ENCODE measurements at places on chromosomes 16 and 17.

GRCh38 chr17:44310609-44311376 lies 2.4 kb downstream of the RUNDC3A start:
- DNase-seq: no peak

- DNase-seq: no peak
These were observed 21.4 kb upstream of the NF1 start for GRCh38 chr17:31073411-31073810.

- no peak for DNase-seq
These were observed 144.0 kb downstream of the SOX9 start for GRCh38 chr17:72264682-72265405.

DNA sequence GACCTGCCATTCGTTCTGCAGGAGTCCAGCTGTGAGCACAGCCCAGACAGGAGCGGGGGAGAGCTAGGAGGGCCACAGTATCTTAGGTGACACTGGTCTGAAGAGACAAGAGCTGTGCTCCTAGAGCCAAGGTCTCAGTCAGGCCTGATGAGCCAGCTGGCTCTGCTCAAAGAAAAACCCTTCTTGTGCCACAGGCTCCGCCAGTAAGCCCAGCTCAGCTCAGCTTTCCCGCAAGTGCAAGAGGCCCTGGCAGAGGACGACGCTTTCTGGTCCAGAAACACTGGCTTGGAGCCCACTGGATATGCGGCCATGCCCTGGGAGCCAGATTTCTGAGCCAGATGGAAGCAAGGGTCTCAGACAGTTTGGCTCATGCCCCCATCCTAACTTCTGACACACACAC lies 23.9 kb downstream of the PEMT start:
- no peak for DNase-seq

- DNase-seq: no peak
These were observed 94.5 kb downstream of the METRNL start for GRCh38 chr17:83173914-83174361.

DNA sequence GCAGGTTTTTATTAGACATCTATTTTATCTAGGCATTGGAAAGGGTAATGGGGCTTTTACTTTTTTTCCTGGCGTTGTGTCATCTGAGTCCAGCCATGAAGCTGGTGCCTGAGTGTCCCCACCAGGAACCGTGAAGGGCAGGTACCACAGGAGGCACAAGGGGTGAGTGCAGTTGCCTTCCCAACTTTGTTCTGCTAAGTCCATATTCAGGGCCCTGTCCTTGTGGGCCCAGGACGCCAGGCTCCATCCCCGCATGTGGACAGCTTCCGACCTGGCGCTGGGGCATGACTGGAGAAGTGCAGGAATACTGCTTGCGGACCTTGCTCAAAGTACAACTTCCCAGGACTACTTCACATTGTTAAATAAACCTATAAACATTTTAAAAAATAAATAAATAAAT lies 60.6 kb downstream of the KPNA2 start:
- no peak for DNase-seq

DNA sequence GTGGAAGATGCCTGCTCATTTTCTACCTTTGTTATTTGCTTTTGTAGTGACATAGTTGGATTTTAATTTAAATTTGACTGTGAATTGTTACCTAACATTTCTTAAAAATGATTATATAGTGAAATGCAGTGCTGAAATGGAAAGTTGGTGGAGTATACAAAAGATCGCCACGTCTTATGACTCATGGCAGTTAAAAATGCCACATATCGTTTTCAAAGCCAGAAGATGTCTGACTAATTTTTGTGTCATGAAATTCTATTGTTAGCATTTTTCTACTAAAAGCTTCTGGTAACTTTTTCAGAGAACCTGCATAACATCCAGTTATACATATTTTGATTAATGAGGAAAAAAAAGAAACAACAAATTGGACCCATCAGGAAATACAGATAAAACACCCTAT lies 20.6 kb downstream of the MAP2K4 start:
- peak; percentile 74 for DNase-seq

- no peak for DNase-seq
These were observed 143.4 kb upstream of the HS3ST2 start for GRCh38 chr16:22670551-22671041.

DNA sequence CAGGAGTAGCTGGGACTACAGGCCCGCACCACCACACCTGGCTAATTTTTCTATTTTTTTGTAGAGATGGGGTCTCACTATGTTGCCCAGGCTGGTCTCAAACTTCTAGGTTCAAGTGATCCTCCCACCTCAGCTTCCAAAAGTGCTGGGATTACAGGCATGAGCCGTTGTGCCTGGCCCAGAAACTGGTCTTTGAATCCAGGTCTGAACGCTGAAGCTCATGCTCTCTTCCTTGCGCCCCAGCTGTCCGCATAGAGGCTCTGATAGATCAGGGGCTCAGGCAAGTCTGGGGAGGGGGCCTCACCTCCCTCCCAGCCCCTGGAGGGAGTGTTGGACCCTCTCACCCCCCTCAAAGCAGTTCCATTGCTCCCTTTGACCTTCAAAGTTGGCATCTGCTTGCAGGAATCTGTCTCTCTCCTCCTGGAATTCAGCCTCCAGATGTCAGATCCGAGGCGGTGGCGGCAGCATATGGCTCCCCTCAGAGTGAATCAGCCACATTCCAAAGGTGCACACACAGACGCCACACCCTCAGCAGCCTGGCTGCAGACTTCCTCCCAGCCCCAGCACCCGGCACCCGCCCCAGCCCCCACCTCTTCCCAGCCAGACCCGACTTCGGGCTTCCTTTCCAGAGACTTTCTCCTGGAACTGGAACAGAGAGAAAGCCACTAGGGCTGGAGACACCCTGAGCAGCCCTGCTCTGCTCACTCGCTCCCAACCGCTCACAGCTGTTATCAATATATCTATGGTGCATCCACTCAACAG lies 16.9 kb upstream of the GLIS2 start:
- DNase-seq: peak; percentile 86

DNA sequence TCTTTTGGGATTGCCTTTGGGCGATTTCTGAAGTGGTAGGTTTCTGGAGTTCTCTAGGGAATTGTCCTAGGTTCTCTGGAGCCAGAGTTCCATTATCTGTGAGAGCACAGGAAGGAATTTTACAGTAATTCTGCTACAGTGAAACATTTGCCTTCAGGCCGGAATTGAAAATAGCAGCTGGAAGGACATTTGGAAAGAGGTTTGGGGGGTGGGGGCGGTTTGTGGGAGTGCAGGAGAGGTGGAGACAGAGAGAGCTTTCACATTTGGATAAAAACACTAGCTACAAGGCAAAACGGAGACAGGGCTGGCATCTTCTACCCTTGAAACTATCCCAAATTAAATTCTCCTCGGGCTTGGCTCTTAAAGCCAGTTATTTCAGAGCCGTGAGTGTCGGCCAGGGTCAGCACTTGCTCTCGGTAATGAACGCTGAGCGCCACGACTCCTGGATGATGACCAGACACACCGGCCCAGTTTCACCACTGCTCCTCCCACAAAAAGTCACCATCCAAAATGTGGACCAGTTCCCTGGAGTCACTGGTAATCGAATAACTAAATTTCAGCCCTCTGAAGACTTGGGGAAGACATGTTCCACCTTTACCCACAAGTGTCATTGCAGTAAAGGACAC lies 67.7 kb upstream of the TANC2 start:
- no peak for DNase-seq

DNA sequence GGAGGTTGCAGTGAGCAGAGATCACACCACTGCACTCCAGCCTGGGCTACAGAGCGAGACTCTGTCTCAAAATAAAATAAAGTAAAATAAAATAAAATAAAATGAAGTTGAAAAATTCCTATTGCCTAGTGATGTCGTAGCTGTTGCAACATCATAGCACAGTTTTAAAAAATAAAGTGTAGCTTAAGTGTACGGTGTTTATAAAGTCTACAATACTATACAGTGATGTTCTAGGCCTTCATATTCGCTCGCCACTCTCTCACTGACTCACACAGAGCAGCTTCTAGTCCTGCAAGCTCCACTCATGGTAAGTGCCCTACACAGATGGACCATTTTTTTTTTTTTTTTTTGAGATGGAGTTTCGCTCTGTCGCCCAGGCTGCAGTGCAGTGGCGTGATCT lies 43.5 kb upstream of the MNT start:
- no peak for DNase-seq

DNA sequence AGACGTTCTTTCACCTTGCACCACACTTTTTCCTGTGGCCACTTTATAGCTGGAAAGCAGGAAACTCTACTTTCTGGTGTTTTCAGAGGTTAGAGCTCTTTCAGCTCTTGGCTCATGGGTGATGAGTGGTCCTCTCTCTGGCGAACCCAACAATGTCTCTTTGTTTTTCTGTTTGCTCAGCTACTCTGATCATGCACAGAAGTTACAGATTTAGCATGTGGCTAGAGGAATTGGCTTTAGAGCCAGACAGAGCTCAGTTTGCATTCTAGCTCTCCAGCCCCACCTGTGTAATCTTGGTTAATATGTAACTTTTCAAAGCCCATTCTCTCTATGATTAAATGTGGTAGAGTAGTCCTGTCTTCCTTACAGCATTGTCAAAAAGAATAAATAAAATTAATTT lies 225.2 kb downstream of the HAPSTR1 start:
- DNase-seq: no peak

DNA sequence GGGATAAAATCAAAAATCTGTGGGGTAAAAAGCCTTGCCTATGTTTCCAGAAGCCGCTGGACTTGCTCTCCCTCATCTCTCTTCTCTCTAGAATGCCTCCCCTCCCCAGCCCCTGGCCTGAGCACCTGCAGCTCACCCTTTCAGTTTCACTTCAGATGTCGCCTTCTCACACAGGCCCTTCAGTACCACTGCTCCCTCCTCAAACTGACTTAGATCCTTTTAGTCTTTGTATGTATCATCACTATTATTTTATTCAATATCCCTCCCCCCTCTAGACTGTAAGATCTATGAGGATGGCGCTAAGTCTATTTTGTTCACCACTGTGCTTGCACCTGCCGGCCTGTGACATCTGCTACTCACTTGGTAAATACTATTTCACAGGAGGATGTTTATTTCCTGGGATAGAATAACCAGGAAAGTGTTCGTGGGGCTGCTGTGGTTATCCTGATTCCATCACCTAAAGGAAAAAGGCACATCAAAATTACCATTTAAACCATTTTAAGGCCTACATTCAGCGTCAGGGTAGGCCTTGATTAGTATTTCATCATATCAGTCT lies 122.3 kb downstream of the MRTFB start:
- no peak for DNase-seq

DNA sequence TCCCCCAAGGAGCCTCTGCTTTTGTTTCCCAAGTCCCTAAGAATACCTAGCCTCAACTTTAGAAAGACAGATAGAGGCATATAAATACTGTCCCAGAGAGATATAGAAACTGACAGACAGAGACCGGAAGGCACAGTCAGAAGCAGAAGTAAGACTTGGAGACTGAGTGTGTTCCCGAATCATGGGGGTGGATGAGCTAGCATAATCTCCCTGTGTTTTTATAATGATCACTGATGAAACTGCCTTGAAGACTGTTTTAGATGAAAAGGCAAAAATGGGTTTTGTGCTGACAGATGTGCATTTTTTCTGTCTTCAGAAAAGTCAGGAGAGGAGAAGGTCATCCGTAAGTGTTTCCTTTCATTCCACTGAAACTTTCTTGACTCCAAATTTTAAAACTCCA lies 8.3 kb upstream of the PSMD3 start:
- no peak for DNase-seq

- DNase-seq: no peak
These were observed 4.1 kb upstream of the SLC25A10 start for GRCh38 chr17:81707725-81708646.

- no peak for DNase-seq
These were observed 140.5 kb downstream of the CACNG3 start for GRCh38 chr16:24396350-24397271.

- DNase-seq: no peak
These were observed 43.7 kb downstream of the CDC27 start for GRCh38 chr17:47145351-47145750.

DNA sequence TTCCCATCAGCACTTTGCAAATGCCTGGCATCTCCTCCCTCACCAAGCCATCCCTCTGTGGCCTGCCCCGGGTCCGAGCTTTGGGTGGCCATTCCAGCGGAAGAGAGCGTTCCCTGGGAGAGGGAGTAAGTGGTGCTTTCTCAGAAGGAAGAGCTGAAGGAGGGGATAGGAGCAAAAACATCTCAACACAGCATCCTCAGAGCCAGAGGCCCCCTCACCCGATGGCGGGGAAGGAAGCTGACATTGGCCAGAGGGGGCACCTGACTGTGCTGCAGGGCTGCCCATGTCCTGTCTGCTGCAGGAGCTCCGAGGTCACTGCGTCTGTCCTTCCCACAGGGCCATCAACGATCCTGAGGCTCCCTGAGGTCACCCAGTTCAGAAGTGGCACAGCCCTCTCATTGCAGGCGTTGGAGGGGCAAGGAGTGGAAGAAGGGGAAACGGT lies 427 bp upstream of the TLCD3B start:
- DNase-seq: no peak

GRCh38 chr17:60355663-60356594 lies 36.0 kb downstream of the USP32 start:
- DNase-seq: no peak

DNA sequence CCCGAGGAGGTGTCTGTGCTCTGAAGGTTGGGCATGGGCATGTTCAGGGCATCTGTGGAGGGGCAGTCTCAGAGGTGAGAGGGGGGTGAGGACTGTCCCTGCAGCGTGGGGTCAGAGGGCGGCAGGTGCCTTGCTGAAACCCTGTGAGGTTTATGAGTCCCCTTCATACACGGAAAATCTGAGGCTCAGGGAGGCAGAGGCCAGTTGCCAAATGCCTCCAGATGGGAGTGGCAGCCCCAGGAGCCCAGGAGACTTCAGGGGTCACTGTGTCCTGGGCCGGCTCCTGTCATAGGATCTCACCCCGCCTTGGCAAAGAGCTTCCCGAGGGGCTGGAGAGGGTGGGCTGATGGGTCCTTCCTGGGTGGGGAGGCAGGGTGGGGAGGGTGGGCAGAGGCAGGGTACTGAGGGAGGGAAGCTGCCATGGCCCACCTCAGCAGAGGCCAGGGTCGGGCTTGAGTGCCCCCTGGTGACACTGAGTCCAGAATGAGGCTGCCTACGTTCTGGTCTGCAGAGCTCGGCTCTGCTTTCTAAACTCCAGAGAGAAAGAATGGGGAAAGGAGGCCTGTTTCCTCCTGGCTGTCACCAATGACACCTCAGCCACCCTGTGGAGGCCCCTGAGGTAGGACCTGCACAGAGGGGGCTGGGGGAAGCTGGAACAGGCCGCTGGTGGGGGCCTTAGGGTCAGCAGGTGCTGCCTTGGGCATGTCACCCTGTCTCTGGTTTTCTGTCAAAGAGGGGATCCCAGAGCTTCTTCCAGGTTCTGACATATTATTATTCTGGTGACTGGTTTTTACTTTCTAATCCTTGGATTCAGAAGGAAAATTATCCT lies 1.1 kb downstream of the LGALS9 start:
- no peak for DNase-seq
